ENCODE measurements at places on chromosomes 11 and 22.

- DNase-seq = no peak
Observed at GRCh38 chr11:10540546-10540914, 457 bp downstream of the RNF141 start.

GRCh38 chr11:49995565-49995964 is 13.2 kb upstream of the OR4C12 start:
- no peak for DNase-seq

DNA sequence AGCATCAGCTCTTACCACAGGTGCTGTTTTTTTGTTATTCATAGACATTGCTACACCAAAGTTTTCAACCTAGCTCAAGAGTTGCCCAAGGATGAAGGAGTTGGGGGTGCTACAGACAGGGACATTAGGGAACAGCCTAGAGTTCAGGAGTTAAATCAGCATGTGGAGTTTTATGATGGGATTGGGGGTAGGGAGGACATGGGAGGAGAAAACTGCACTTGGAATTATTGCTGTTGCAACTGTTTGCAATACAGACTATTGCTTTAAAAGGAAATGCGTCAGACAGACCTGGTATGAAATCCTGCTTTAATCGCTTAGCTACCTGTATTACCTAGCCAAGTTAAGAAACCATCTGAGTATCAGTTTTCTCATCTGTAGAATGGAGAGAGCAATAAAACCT is 6.3 kb downstream of the TMA7B start:
- no peak for DNase-seq

GRCh38 chr22:19983741-19984140 is 32.9 kb downstream of the ARVCF start:
- DNase-seq = peak; percentile 31

DNA sequence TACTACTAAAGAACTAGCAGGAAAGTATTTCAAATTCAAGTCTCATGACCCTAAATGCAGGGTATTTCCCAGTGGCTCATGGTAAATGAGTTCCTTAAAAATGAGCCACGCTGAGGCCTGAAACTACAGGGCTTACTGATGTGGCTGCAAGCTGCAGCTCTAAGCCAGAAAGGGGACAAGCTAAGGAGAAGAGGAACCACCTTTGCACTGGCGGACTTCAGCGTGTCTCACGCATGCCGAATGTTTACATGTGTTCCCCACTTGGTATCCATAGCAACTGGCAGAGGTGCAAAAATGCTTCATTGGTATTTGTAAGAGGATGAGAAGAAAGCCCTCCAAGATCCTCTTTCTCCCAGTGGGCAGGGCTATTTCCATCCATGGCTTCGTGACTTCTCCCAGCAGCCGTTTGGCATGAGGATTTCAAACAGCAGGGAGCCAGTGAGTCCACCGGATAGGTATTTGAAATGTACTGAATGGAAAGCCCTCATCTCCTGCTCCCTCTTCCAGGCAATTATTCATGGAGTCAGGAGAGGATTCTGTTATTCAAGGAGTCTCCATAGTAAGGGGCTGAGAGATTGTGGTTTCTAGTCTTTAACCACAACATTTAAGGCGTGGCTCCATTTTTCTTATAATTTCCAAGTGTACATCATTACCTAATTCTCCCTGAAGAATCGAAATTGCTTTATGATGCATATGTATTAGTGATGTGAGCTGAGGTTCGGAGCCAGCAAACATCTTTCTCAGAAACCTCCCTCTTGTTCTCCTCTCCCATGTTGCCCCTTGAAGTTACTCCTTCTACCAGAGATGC is 55.3 kb upstream of the CD44 start:
- peak; percentile 91 for DNase-seq

DNA sequence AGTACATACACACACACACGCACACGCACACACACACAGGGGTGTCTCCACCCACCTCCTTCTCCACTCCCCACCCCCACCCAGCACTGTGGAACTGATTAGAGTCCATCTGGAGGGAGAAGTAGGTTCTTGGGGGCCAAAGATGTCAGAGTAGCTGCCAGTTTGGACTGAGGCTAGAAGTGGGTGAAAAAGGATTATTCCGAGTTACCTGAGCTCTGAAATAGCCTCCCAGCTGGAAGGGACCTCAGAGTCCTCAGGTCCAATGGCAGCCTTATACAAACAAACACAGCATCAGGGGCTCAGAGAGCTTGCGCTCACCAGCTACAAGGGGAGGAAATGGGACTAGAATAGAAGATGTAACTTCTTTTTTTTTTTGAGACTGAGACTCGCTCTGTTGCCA is 20.8 kb downstream of the IL10RA start:
- no peak for DNase-seq

DNA sequence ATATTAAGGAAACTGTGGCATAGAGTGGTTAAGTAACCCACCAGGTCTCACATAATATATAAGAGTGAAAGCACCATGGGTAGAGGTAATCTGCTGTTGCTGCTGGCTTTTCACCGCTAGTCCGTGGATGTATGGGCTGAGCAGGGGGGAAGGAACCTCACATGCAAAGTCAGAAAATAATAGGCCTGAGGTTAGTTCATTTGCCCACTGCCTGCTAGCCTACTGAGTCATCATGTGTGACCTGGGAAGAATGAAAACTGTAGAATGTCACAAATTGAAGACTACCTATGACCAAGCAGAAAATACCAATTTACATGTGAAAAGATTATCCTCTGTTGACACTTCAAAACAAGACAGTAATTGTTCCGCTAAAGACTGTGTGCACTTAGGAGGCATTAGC is 560.1 kb upstream of the FAT3 start:
- DNase-seq = no peak

DNA sequence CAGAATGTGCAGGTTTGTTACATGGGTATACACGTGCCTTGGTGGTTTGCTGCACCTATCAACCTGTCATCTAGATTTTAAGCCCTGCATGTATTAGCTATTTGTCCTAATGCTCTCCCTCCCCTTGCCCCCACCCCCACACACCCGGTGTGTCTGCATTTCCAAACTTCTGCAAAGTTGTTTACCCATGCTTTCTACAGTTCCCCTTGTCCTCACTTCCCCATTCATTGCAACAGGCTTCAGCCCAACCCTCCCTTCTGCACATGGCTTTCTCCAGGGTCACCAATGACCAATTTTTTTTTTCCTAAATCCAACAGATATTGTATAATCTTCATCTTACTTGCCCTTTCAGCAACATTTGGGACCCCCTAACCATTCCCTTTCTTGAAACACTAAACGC is 32.0 kb upstream of the NUP50 start:
- no peak for DNase-seq

DNA sequence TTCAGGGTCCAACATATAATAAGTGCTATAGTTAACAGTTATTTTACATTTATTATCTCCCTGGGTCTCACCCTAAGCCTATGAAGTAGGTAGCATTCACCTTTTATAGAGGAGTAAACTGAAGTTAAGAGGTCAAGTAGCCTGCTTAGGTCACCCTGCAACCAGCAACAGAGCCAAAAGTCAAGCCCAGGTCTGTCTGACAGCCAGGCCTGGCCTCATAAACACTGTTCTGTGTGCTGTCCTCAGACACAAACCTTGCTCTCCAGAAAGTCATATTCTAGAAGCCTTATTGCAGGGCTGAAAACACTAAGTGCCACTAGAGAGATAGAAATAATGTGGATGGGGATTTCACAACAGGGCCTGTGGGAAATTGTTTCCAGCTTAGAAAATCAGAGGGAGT is 59.3 kb downstream of the BDNF start:
- DNase-seq = no peak

DNA sequence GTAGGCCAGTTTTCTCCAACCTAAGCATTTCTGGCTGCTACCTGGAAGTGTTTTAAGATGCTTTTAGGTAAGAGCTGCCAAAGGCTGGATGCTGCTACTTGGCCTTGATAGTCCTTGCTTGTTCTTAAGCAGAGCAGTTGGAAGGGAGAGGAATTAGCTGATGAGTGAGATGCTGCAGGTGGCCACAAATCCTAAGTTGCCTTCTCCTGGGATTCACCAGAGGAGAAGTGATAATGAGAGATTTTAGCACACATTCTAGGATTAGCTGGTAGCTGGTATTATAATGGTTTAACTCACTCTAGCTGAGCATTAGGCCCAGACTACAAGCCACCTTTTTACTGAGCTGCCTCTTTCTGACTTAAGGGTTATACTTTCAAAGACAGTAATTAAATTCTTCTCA is 442.9 kb upstream of the RAG2 start:
- DNase-seq = no peak

GRCh38 chr11:33689501-33689900 is 11.1 kb downstream of the C11orf91 start:
- DNase-seq = no peak

DNA sequence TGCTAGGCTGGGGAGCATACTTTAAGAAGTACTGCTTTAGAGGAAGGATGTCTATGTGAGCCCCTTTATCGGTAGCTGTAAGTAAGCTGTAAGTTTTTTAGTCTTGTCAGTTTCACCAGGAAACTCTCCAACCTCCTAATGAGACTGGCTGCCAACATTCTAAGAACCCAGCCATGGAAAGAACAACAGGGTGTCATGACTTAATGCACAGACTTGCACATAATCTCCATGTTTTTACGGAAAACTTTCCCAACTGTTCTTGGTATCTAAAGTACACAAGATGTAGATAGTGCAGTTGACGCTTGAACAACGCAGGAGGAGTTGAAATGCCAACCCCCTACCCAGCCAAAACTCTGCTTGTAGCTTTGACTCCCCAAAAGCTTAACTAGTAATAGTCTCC is 9.0 kb downstream of the OR8A1 start:
- no peak for DNase-seq

- no peak for DNase-seq
Observed at GRCh38 chr11:72238040-72238450, 5.9 kb downstream of the PHOX2A start.

- no peak for DNase-seq
Observed at GRCh38 chr11:20688761-20689160, 19.4 kb downstream of the NELL1 start.

- DNase-seq = no peak
Observed at GRCh38 chr11:22197139-22198005, 4.5 kb downstream of the ANO5 start.

DNA sequence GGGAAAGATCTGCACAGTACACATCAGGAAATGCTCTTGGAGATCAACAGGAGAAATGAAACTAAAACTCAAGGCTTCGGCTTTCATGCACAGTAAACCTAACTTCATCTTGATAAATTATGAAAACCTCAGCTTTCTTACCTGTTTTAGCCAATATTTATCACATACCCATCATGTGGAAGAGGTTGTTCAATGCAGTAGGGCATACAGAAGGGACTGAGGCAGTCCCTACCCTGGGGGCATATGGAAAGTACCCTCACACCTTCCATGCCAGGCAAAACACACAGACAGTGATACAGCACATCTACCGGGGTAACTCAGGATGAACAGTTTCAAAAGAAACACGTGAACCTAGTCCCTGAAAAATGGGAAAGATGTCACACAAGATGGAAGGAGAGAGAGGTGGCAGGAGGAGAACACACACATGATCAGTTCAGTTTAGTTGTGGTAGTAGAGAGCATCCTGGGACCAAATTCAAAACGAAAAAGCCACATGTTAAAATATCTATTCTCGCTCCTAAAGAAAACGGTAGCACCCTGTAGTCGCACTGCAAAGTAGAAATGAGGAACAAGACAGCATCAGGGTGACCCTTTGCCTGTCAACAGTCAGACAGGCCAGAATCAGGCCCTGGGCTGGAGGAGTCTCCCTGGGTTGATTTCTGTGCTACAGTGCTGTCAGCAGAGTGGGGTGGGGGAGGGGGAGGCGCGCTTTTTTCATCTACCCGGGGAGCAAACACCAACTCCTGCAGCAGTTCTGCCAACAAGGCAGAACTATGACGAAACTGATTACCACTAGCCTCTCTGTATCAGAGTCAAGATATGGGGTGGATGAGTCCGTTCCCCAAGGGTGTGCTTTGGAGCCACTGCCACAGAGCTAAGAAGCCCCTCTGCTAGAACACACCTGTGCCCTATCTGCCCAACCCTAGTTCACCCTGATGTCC is 1.3 kb downstream of the HIRA start:
- no peak for DNase-seq
